ENCODE measurements at places on chromosomes 11 and 22. TPM values are rescaled to one million over a fixed set of nuclear protein-coding genes. Genes with fewer than 3 reads are reported as not detected.

FBLN1 gene
- total RNA-seq, result 11.4 TPM

DNA sequence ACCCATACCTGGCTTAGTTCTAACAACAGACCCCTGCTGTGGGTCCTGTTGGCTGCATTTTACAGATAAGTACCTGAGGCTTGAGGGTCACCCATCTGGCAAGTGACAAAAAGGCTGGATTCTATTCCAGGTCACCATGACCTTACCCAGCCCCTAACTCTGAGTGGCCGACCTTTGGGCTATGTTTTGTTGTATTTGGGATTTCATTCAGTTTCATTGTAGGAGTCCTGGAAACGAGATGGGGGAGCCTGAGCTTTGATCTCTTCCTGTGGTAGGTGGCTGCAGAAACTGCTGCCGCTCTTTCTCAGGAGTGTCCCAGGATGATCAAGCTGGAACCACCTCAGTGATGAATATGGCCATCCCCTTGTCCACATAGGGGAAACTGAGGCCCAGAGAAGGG is 24.6 kb upstream of the YWHAH start:
- DNase-seq, result no peak

DNA sequence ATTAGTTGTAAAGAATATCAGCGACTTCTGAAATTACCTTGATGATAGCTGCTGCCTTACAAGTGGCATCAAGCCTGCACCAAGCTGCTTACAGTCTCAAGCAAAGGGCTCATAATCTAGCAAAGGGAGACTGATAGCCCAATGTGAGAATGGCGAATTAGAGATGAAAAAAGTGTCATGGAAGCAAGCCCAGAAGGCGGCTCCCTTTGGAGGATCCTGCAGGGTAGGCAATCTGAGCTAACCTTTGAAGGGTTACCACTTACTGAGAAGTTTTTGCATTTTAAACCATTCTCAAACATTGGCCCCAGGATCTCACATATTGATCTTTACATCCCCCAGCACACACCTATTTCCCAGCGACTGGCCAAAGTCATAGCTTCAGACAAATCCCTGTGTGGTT is 18.5 kb downstream of the GAB2 start:
- DNase-seq, result no peak

GRCh38 chr11:8227156-8228152 is 36.2 kb downstream of the LMO1 start:
- DNase-seq, result no peak
